ENCODE measurements at places on chromosomes 12 and 14.

- DNase-seq = peak; percentile 24
These were observed 165.5 kb upstream of the DYRK2 start for GRCh38 chr12:67482751-67483661.

GRCh38 chr12:27013611-27014084 lies 536 bp downstream of the TM7SF3 start:
- DNase-seq = peak; percentile 70

GRCh38 chr12:54941659-54942058 lies 42.9 kb downstream of the TESPA1 start:
- no peak for DNase-seq

DNA sequence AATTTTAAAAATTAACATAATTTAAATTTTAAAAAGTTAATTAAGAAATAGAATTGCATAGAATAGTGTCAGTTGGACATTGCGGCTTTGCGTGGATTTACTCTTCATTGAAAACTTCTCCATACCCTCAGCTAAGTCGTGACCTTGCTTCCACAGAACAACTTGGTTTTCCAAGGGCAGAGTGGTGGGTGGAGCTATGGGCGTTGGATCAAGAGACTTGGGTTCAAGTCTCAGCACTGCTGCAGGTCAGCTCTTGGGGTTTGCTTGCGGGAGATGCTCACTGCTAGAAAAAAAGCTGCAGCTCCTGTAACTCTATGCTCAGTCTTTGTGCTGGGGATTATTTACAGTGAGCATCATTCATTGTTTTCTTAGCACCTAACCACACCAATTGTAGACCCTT lies 133.7 kb downstream of the PRIMA1 start:
- no peak for DNase-seq

- DNase-seq = no peak
These were observed 841 bp downstream of the GLI1 start for GRCh38 chr12:57460468-57460784.

DNA sequence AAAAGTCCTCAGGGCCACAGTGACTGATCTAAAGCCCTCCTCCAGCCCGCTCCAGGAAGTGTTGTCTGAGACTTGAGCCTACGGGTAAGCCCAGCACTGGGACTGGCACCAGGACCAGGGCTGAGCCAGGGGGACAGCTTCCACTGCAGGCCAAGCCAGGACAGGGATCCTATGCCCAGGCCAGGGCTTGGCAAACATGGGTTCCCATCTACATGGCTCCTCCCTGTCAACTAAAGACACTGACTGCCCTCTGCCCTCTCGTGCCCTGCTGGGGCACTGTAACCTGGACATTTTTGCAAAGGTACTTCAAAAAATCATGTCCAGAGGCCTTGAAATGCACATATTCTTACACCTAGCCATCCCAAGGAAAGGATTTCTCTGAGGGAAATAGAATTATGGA lies 88.0 kb downstream of the VWF start:
- no peak for DNase-seq

DNA sequence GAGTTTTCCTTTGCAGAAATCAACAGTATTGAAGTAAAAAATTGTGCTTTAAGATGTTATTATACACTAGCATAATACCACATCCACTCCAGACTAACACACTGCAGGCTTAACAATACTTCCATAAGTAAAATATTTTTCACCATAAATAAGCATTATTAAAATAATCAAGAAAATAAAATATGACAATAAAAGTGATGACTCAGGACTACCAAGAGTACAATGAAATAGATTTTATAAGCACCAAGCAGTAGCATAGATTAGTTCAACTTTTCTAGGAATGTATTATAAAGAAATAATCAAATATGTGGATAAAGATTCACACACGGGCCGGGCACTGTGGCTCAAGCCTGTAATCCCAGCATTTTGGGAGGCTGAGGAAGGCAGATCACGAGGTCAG lies 40.4 kb upstream of the MTHFD1 start:
- no peak for DNase-seq

DNA sequence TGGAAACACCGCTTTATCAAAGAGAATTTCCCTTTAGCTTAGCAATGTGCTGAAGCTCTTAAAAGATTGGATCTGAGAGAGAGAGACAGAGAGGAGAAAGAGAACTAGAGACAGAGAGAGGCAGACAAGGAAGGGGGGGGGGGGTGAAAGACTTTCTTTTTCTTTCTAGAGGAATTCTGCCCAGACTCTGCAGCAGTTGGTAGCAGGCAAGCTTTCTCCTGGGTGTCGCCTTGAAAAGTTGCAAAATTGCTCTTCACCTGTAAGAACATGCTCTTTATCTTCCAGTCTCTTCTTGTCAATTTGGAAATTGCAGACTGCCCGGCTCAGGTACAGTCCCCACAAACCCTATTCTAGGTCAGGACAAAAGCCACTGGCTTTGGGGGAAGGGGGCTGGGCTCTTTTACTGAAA lies 2.9 kb upstream of the OTX2 start:
- DNase-seq = no peak

DNA sequence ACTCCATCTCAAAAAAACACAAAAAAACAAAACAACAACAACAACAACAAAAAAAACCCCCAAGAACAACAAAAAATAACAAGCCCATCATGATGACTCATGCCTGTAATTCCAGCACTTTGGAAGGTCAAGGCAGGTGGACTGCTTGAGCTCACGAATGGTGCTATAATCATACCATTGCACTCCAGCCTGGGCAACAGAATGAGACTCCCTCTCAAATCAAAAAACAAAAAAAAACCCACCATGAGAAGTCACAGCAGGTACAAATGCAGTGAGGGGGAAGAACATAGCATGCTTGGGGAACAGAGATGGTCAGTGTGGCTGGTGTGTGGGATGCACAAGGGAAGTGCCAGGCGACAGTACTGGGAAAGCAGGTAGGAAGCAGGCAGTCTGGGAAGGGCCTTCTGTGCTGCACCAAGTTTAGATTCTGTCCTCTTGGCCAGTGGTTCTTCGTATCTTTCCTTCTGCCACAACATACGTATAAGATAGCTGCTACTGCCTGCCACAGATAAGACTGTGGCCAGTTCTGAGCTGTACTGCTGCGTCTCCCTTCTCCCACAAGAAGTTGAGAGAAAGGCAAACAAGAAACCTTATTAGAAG lies 28.0 kb downstream of the ATG14 start:
- DNase-seq = no peak

GRCh38 chr12:75831402-75831801 lies 200.2 kb downstream of the PHLDA1 start:
- DNase-seq = peak; percentile 8

GRCh38 chr12:113805673-113806072 lies 160.5 kb downstream of the RBM19 start:
- DNase-seq = no peak

GRCh38 chr12:119208626-119209061 lies 29.9 kb downstream of the HSPB8 start:
- DNase-seq = no peak

Data from NCI-H1105 treated with DMSO at 0.1 percent for 48 hours (cell line).